ENCODE measurements at places on chromosomes 16 and 17. TPM values are rescaled to one million over a fixed set of nuclear protein-coding genes. Genes with fewer than 3 reads are reported as not detected.

The KCNJ12 gene
- 0.63 TPM for total RNA-seq

The ACSM2A gene
- not detected for total RNA-seq

The MMP28 gene
- 9.7 TPM for total RNA-seq

The TBC1D3H gene
- total RNA-seq = not detected

The PRAC1 gene
- total RNA-seq = not detected

The SLC47A1 gene
- 1.6 TPM for total RNA-seq

The C17orf58 gene
- total RNA-seq = 22.5 TPM

The MRPL45 gene
- 27.5 TPM for total RNA-seq

The TLCD1 gene
- total RNA-seq = not detected

The LGALS9B gene
- not detected for total RNA-seq

The ZFPM1 gene
- 2.2 TPM for total RNA-seq

The ADAD2 gene
- not detected for total RNA-seq

The RARA gene
- total RNA-seq = 9.7 TPM

The CPNE7 gene
- 13.5 TPM for total RNA-seq

The STX1B gene
- total RNA-seq = 31.6 TPM

Measured in parietal lobe (tissue), 2 donors.